ENCODE measurements at places on chromosomes 3 and 15. TPM values are rescaled to one million over a fixed set of nuclear protein-coding genes. Genes with fewer than 3 reads are reported as not detected.

Gene POTEB3
- not detected for polyA plus RNA-seq

Gene SOX14
- polyA plus RNA-seq = not detected

Gene ZBBX
- polyA plus RNA-seq = not detected

Gene TAGLN3
- 0.09 TPM for polyA plus RNA-seq

Gene SH2D7
- not detected for polyA plus RNA-seq

Gene TBL1XR1
- polyA plus RNA-seq = 152 TPM

Gene MED12L
- polyA plus RNA-seq = 0.06 TPM

Gene NCEH1
- 17.8 TPM for polyA plus RNA-seq

Gene IL17RB
- polyA plus RNA-seq = 0.36 TPM

Gene C3orf85
- not detected for polyA plus RNA-seq

Gene RHCG
- not detected for polyA plus RNA-seq

Gene TGFBR2
- polyA plus RNA-seq = 61.0 TPM

Gene SERPINI2
- not detected for polyA plus RNA-seq

Gene BNC1
- polyA plus RNA-seq = 1.4 TPM

Gene AMIGO3
- not detected for polyA plus RNA-seq

Gene NLGN1
- 15.5 TPM for polyA plus RNA-seq

Gene CCK
- polyA plus RNA-seq = 0.16 TPM

Gene CEMIP
- 497 TPM for polyA plus RNA-seq

Gene CHSY1
- polyA plus RNA-seq = 17.7 TPM
